ENCODE measurements at places on chromosomes 5 and 9.

DNA sequence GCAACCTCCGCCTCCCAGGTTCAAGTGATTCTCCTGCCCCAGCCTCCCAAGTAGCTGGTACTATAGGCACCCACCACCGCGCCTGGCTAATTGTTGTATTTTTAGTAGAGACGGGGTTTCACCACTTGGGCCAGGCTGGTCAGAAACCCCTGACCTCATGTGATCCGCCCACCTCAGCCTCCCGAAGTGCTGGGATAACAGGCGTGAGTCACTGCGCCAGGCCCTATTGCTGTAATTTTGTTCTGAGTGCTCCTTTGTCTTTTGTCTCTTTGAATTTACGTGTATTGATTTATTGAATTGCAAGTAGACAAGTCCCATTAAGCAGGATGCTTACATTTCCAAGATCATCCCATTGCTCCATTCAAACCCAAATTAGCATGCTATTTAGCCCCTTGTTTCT lies 186.7 kb downstream of the MSX2 start:
- DNase-seq, result no peak

GRCh38 chr5:128144491-128144890 lies 60.9 kb downstream of the SLC12A2 start:
- DNase-seq, result no peak

DNA sequence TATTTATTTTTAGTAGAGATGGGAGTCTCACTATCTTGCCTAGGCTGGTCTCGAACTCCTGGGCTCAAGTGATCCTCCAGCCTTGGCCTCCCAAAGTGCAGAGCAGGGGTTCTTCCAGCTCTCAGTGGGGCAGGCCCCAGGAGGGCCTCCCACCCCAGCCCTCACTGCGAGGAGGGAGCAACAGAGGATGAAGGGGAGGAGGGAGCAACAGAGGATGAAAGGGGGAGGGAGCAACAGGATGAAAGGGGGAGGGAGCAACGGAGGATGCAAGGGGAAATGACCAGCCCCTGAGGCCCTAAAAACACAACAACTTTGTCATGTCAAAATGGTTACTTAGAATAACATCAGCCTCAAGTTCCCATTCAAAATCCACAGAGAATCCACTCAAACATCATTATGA lies 10.0 kb downstream of the TRIM14 start:
- no peak for DNase-seq

DNA sequence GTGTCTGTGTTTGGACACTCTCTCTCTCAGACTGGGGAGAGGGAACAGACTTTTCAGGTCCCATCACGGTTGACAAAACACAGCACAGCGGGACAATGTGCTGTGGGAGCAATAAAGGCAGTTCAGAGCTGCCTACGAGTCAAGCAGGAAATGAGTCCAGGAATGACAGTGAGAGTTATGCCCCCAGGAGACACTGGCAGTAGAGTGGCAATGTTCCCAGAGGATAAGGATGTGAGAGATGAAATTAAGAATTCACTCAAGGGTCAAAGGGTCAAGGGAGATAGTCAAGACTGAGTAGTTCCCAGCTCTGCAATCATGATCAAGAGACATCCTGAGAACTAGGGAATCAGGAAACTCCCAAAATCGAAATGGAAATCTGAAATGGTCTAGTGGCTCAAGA lies 156.1 kb downstream of the LURAP1L start:
- DNase-seq, result no peak

GRCh38 chr9:114643001-114643400 lies 14.6 kb downstream of the TEX53 start:
- no peak for DNase-seq

All from CD4-positive, alpha-beta T cell treated with Interleukin-15 for 4 hours (primary cell).